ENCODE measurements at places on chromosomes 7 and 10.

DNA sequence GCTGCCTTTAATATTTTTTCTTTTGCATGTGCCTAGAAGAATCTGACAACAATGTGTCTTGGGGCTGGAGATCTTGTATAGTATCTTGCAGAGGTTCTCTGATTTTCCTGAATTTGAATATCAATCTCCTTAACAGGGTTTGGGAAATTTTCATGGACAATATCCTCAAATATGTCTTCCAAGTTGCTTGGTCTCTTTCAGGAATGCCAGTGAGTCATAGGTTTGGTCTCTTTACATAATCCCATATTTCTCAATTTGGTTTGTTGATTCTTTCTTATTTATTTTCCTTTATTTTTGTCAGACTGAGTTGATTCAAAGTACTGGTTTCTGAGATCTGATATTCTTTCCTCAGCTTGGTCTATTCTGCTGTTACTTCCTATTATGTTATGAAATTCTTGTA lies 208.7 kb upstream of the GLI3 start:
- DNase-seq = no peak

- DNase-seq = no peak
These were observed 759.9 kb downstream of the IPMK start for GRCh38 chr10:57507788-57508187.

GRCh38 chr10:3955493-3955892 lies 170.5 kb upstream of the KLF6 start:
- DNase-seq = no peak

DNA sequence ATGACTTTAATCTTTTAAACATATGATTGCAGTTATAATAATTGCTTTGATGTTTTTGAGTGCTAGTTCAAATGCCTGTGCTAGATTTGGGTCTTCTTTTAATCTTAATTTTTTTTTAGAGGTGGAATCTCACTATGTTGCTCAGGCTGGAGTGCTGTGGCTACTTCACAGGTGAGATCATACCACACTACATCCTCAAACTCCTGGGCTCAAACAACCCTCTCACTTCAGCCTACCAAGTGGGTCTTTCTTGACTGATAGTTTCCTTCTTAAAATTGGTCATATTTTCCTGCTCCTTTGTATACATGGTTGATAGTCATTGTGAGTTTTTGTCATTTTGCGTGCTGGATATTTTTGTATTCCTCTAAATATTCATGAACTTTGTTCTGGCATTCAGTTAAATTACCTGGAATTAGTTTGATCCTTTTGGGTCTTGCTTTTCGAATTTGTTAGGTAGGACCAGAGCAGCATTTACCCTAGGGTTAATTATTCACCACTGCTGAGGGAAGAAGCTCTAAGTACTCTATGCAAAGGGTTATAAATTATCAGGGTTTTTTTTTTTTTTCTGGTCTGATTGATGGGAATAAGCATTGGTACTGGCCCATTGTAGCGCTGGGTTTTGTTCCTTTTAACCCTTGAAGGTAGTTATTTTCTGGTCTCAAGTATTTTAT lies 12.1 kb upstream of the TCAF1 start:
- DNase-seq = no peak

DNA sequence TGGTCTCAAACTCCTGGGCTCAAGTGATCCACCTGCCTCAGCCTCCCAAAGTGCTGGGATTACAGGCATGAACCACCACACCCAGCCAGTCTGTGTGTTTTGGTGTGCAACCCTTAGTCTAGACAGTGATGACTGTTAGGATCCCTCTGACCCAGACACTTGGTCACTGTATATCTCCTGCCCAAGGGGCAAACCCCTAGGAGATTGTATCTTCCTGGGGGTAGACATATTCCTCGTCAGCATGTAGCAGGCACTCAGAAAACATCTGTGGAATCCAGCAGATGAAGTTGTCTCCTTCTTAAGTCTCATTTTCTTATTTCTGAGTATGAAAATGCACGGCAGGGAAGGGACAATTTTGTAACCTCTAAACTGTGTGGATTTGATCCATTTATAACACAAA lies 292.5 kb downstream of the GFRA1 start:
- no peak for DNase-seq

- no peak for DNase-seq
These were observed at the start of gene TAS2R40 for GRCh38 chr7:143221737-143222136. Gene TAS2R40, plus strand, starts transcription at chr7:143222037. Its CDS starts 42 bp downstream, at chr7:143222079.

GRCh38 chr10:789831-790701 lies 100.6 kb upstream of the DIP2C start:
- DNase-seq = no peak

DNA sequence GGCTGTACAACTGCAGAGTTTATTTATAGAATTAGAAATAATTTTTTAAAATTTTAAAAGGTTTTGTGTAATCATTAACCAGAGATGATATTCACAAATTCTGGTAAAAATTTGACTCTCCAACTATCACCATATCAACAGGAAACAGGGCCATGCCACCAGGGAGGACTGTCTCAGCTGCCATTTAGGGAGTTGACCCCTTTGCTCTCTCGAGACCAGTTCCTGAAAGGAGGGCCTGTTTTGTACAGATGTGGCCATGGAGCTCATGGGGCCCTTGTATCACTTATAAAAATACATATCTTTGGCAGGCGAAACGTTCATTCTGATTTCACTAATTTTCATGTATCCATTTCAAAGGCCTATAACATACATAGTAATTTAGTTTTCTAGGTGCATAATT lies 20.3 kb downstream of the H2AZ2 start:
- DNase-seq = no peak

GRCh38 chr7:20783700-20784387 lies 2.8 kb downstream of the SP8 start:
- no peak for DNase-seq

DNA sequence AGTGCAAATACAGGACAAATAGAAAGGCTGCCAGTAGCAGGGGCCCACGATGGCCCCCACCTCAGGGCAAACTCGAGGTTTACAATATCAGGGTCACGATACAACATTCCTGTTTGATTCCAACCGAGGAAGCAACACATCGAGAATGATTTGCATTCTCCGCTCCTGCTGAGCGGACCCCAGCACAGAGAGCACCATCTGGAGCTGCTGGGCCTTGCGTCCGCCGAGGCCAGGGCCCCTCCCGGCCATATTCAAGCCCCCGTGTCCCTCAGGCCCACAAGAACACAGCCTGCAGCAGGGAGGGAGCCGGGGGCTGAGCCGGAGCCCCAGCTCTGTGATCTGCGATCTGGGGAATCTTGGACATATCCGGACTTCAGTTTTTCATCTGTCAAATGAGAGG lies 84.3 kb downstream of the PRKAG2 start:
- no peak for DNase-seq

DNA sequence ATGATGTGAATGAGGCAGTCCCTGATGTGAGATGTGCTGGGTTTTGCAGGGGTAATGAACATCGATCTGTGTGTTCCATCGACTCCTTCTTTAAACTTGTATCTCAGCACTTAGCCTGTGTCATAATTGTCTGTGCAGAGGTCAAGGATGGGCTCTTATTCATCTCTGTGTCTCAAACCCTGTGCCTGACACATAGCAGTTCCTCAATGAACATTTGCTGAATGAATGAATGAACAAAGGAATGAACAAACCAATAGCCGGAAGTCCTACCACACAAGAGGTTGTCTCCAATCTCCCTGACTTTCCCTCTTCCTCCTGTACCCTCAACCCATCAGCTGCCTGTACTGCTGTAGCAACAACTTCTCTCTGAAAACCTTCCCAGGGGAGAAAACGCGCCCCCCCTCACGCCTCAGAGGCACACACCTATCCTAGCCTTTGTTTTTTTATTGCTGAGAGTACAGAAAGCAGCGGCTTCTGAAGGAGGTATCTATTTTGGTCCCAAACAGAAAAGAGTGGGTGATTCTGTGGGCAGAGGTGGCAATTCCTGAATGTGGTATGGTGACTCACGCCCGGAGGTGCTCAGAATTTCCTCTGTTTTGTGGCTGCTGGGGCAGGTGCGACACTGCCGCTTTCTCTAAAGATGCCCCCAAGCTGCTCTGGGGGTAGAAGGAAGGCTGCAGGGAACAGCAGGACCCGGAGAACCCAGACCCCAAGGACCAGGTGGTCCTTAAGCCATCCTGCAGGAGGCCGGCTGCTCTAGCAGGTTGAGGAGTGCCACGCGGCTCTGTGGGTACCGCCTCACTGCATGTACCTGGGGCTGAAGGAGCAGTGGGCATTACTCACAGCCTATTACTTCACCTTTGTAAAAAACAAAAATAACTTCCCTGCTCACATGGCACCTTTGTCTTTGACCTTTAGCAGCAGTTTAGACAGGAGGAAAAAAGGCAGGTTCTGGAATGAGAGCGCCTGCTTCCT lies 9.6 kb downstream of the IL2RA start:
- DNase-seq = peak; percentile 65

DNA sequence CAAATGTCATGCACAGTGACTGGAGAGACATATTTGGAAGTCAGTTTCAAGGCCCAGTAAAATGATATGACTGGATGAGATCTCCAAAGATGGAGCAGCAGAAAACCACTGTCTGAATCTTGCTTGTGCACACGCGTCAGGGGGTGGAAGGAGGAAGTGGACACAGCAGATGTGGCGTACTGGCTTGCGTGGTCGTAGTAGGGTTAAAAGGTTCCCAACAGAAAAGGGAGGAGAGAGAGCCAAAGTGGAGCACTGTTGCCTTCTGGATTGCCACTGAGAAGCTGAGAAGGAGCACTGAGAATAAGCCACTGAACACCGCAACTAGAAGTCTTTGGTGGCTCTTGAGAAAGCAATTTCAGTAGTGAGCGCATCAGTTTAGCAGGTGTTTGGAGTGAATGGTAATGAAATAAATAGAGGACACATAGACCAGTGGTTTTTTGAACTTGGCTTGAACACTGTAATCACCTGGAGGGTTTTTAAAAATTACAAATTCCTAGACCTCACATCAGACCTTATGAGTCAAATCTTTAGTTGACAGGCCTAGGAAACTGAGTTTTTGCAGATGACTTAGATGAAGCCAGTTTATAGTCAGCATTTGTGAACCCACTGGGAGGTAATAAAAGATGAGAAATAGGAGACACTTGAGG lies 227.3 kb downstream of the PTEN start:
- no peak for DNase-seq

Measured in head of caudate nucleus (tissue), 42 donors.